ENCODE measurements at places on chromosomes 12 and 14.

DNA sequence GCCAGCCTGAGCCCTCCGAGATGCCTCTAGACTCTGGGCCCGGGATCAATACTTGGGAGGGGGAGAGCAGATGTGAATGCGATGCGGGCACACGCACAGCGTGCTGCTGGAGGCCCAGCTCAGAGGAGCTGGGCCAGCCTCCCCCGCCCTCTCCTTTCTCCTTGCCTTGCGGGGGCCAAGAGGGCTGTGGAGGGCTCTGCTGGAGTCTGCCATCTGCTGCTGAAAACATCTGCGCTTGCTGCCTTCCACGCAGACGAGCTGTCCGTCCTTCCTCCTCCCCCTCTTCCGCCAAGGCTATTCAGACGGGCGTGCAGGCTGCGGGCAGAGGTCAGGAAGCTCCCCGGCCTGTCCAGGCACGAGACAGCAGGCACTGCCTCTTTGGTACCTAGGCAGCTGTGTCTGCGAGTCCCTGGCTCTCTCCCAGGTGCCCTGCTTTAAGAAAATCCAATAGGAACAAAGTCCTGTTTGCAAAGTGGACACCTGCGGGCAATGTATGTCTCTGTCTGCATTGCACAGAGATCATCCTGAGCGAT, 75.2 kb downstream of the SPRING1 start:
- peak; percentile 57 for DNase-seq

DNA sequence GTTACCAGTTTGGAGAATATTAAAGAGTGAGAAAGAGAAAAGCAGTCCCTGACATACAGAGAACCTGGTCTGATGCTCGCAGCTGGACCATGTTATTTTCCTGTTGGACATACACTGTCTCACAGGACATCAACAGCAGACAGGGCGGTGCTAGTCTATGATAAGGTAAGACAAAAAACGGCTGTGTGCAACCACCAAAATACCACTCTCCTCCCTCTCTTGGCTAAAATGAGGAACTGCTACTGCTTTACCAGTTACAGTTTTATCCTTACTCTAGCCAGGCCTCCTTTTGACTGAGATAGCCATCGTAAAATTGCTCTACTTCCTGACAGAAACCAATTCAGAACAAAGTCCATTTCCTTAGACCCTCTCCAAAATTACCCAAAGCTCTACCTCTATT, 47.0 kb upstream of the ERGIC2 start:
- DNase-seq = no peak

GRCh38 chr12:48768147-48768546, 20.7 kb downstream of the ADCY6 start:
- DNase-seq = no peak

DNA sequence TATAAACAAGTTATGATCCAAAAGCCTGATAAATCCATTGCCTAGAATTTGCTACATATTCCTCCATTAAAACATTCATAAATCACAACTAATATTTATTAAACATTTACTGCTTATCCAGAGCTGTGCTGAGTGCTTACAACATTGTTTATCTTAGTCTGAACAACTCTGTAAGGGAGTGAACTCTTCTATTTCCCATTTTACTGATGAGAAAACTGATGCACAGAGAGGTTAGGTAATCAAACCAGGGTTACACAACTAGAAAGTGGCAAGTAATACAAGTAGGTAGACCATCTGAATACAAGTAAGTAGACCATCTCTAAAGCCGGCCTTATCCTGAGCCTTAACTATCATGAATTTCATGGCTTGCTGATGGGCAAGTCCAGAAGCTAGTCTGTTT, 39.5 kb downstream of the WASHC3 start:
- no peak for DNase-seq

GRCh38 chr14:68775614-68776126, 17.2 kb downstream of the ZFP36L1 start:
- no peak for DNase-seq
